SK-MEL-5 (cell line): ENCODE measurements at places on chromosomes 12 and 14.

- DNase-seq = peak; percentile 16
These were observed 16.2 kb downstream of the ABHD4 start for GRCh38 chr14:22614240-22614799.

DNA sequence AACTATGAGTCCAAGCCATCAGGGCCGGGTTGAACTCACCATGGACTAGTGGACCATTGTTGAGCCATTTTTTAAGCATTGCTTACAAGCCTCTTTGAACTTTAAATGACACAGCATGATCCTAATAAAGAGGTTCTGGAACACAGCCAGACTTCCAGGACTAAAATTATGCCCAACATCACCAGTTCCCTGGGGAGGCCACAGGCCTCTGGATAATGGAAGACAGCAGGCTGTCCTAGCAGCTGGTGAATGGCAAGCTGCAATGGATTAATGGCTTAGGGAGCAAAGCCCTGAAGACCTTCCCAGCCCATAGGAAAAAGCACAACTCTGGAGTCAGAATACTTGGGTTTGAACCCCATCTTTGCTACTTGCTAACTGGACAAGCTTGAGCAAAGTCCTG is 71.3 kb downstream of the FLRT2 start:
- no peak for DNase-seq

DNA sequence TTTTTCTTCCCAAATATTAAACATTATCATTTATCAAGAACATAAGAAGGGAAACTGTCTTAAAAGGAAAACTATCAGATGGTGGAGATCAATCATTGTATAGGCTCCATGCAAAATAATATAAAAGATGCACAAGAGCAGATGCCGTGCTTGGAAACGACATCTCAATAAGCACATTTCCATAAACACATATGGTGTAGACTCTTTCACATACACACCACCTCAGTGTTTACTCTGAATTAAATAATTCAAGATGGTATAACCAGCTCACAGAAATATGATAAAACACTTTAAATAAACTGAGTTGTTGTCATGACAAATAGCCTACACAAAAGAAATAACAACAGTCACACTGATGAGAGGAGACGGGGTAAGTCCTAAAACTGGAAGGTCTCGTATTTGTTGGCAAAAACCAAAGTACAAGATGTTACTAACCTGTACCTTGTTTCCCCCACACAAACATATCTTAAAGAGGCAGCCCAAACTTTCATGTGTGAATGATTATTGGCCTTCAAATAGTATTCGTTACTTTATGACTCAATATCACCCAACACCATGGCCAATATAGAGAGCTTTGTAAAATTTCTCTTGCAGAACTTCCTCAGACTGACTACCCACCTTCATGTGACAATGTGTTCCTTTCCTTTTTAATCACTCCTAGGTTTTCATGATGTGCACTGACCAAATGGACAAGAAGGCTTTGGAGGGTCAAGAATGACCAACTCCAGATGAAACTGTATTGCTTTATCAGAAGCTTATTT is 48.6 kb upstream of the TMPO start:
- no peak for DNase-seq

DNA sequence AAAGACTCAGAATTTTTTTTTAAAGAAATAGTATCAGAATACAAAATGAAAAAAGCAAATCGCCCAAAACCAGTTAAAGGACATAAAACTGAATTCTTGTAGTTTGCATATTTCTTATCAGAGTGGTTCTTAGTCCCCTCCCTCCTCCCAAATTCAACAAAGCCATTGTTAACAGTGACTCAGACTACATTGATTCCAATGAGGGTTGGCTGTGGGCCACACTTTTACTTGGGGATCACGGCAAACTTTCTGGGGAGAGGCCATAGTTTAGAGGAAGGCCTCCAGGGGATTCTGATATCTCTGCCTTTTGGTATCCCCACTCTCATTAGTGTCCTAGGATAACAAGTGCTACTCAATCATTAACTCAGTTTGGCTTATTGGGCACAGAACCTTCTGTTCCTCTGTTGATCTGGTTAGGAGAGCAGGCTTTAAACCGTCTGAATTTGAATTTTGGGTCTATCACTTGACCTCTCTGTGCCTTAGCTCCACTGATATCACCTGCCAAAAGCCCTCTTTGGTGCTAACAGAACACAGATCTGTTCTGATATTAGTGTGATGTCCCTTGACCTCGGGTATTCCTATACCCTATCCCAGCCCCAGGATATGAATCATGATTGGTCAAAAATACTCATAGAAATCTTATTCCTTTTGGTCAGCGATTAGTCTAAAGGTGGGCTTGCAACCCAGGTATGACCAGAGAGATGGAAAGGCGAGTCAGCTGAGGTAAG is 45.2 kb upstream of the APPL2 start:
- DNase-seq = no peak

DNA sequence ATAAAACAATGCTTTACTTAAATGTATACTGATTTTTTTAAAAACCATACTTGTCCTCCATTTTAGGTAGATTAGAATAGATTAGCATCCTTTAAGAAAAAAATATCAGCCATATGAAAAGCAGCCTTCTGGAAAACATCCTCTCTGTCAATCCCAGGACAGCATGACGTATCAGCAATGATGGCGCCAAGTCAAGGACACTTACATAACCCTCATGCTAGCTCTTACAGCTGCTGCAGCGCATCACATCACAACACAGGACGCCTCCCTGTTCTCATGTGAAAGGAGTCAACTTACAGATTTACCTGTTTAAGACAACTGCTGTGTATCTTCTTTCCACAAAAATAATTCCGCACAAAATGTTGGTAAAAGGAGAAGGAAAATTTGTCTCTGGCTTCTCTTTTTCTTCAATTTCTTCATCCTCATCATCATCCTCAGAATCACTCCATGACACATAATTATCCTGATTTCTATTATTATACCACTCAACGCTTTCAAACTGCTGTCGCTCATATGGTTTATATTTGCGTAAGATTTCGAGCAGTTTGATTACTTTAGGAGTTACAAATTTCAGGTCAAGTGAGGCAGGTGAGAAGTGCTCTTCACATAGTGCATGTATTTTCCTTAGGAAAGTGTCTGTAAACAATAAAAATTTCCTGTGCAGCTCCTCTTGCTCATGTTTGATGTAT is 33.3 kb downstream of the DICER1 start:
- DNase-seq = no peak

GRCh38 chr12:90589956-90590355 is 365.0 kb downstream of the CCER1 start:
- DNase-seq = no peak

- DNase-seq = no peak
These were observed 122.1 kb downstream of the PLEKHA5 start for GRCh38 chr12:19251481-19252132.

DNA sequence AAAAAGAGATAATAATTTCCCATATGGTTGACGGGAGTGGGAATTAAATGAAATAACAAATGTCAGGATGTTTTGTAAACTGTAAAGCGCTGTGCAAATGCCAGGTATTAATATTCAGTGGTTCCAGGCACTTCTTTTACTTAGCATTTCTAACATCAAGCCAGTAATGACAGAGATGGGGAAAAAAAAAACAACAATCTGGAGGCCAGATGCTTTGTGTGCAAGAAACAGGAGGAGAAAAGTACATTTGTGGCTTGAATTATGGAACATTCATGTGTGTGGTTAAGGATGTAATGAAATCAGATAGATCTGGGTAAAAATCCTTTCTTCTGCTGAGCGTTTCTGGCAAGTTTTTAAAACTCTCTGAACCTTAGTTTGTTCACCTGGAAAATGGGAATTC is 509.6 kb downstream of the FUT8 start:
- no peak for DNase-seq

DNA sequence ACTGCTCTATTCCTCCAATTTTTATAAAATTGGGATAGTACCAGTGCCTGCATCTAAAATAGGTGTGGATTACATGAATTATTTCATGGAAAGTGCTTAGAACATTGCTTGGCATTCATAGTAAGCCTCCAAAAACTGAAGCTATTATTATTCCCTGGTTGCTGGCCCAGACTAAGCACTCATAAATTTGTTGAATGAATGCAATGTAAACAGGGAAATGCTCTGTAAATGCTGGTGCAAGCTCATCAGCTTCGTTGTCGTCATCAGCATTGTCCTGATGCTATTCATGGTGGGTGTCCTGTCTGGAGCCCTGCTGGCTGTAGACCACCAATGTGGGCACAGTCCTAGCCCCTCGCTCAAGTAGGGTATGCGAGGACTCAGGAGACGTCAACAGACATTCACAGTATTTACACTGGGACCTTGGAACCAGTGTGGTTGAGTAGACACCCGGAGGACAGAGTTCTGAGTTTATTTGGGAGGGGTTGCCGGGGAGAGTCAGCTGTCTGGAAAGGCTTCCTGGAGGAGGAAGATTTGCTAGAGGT is 16.5 kb downstream of the BDKRB2 start:
- DNase-seq = no peak

GRCh38 chr14:63551332-63551731 is 8.2 kb upstream of the PPP2R5E start:
- no peak for DNase-seq

DNA sequence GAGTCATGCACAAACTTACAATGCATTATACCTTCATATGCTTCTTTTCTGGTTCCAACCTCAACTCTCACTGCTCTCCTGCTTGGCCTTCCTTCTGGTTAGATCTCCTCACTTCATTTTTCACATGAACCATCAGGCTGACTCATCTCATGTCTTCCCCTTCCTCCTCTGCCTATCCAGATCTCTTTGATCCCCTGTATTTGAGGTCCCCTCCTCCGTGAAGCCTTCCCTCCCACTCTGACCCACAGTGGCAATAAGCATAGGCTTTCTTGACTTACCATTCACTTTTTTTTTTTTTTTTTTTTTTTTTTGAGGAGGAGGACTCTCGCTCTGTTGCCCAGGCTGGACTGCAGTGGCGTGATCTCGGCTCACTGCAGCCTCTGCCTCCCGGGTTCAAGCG is 14.7 kb upstream of the ASIC1 start:
- no peak for DNase-seq

- DNase-seq = no peak
These were observed 3.7 kb downstream of the ITGA5 start for GRCh38 chr12:54415221-54415929.

GRCh38 chr14:32578181-32578580 is 249.1 kb downstream of the AKAP6 start:
- no peak for DNase-seq

- DNase-seq = no peak
These were observed 272.3 kb upstream of the NOVA1 start for GRCh38 chr14:26870096-26870495.

GRCh38 chr14:39372656-39373055 is 59.6 kb downstream of the FBXO33 start:
- DNase-seq = no peak

- DNase-seq = no peak
These were observed 1373.7 kb downstream of the LRFN5 start for GRCh38 chr14:42980419-42980818.

GRCh38 chr14:100440207-100440631 is 117.1 kb downstream of the SLC25A47 start:
- peak; percentile 82 for DNase-seq

GRCh38 chr12:47576289-47576945 is 129.4 kb downstream of the RPAP3 start:
- DNase-seq = no peak

DNA sequence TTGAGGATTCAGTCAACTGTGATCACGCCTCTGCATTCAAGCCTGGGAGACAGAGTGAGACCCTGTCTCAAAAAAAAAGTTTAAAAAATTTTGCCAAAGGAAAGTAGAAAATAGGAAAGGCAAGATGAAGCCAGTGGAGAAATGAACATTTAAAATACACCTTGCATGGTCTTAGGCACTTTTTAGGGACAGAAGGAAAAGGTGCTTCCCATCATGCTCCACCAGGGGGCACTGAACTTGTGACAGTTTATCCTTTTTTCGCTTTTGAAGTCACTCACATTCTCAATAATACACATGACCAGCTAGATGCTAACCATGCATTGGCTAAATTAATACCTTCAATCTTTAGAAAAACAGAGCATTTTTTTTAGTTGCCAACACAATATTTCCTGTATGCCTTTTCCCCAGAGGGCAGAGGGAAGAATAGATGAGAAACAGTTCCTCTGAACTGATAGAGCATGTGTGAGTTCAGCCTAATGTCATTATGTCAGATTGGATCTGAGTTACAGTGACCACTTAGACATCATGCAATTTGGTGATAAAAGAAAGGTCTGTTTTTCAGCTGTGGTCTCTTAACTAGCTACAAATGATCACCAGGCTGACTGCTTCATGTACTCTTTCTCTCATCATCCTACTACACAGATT is 221.8 kb upstream of the SSTR1 start:
- peak; percentile 64 for DNase-seq

- no peak for DNase-seq
These were observed 242.1 kb downstream of the BCL11B start for GRCh38 chr14:99029916-99030305.

DNA sequence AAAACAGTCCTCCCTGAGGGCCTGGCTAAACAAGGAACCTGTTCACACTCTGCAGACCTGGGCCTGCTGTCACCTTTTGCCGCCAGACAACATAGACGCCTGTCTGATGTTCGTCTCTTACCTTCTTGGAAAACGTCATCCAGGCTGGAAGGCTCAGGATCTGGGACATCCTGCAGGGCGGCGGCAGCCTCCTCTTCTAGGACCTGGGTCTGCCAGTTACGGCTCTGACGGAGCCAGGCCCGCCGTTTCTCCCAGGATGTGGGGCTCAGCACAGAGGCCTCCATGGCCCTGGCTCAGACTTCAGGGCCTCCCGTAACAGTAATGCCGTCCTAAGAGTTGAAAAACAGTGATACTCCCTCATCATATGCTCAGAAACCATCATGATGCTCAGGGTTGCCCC is 10.3 kb downstream of the TESPA1 start:
- DNase-seq = no peak

DNA sequence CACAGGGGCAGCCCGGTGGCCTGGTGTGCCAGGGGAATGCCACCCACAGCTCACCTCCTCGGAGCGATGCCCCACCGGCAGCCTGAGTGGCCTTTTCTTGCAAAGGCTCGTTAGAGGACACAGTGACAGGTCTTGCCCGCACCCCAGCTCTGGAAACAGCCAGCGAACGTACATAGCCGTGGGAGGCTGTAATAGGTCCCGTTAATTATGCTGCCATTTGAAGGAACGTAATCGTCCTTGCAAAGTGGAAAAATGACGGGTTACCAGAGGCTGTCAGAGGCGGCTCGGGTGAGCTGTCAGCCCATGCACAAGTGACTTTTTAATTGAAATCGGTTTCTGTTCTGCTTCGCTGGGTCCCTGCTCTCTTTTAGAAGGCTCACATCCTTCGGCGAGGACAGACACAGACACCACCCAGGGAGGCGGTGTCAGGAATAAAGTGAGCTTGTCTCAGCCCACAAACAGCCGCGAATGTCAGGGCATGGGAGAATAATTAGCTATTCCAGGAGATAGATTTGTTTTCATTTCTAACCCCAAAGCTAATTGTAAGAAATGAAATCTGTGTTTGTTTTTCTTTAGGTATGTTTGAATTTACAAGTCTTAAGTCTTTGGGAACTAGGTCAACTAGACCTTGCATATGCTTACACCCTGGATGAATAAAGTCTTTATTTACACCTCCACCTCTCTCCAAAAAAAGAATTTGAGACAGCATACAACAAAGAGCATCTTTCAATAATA is 77.2 kb upstream of the RFLNA start:
- DNase-seq = no peak

- no peak for DNase-seq
These were observed 9.8 kb downstream of the EPYC start for GRCh38 chr12:90995010-90995409.

- peak; percentile 65 for DNase-seq
These were observed 4.6 kb downstream of the ZNF384 start for GRCh38 chr12:6684609-6685008.
